Melanocyte of skin (primary cell): ENCODE measurements at places on chromosomes 7 and 10. TPM values are rescaled to one million over a fixed set of nuclear protein-coding genes. Genes with fewer than 3 reads are reported as not detected.

The CYP3A4 gene
- not detected in 2 replicates for total RNA-seq

The SLC26A5 gene
- total RNA-seq, result under 0.01 TPM in 1 of 2 replicates, not detected in the other

The HEPACAM2 gene
- not detected in 2 replicates for total RNA-seq

The CH25H gene
- 0.69 and 0.73 TPM in 2 replicates for total RNA-seq

The SPACDR gene
- not detected in 2 replicates for total RNA-seq

The LEP gene
- not detected in 2 replicates for total RNA-seq
